ENCODE measurements at places on chromosomes 5 and 9.
A peak's percentile ranks its signal among the peaks of the same experiment; 100 is the strongest.

DNA sequence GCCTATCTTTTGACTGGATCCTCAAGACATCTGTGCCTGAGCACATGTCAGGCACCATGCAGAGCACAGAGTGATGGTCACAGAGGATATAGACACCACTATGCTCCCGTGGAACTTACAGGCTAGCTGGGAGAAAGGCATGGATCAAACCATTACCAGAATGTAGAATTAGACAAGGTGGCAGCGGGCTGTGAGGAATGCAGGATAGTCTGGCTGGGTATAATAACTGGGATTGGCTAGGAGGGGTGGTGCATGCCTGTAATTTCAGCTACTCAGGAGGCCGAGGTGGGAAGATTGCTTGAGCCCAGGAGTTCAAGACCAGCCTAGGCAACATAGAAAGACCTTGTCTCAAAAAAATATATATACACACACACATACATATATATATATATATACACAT lies 50.3 kb downstream of the ASS1 start:
- DNase-seq = no peak

GRCh38 chr5:72478276-72478675 lies 28.9 kb downstream of the ZNF366 start:
- DNase-seq = no peak

- DNase-seq = no peak
Observed at GRCh38 chr5:4625206-4625896, 514.8 kb upstream of the ADAMTS16 start.

DNA sequence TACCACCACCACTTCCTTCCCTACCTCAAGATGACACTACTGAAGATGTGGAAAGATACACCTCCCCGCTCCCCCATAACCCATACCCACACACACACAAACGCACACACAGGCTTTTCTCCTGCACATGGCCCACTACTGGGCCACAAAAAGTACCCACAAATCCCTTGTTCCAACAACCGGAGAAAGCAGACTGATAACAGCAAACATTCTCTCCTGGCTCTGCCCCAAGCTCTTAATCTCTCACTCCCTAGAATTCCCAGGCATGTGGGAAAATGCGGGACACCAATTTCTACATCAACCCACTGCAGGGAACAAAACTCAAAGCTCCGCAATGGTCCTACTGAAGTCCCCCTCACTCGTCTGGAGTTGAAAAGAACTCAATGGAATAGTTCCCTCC lies 611.0 kb upstream of the KLF4 start:
- DNase-seq = no peak

GRCh38 chr5:175452166-175452565 lies 8.2 kb upstream of the DRD1 start:
- no peak for DNase-seq

GRCh38 chr5:71533615-71534014 lies 53.5 kb upstream of the MCCC2 start:
- no peak for DNase-seq

DNA sequence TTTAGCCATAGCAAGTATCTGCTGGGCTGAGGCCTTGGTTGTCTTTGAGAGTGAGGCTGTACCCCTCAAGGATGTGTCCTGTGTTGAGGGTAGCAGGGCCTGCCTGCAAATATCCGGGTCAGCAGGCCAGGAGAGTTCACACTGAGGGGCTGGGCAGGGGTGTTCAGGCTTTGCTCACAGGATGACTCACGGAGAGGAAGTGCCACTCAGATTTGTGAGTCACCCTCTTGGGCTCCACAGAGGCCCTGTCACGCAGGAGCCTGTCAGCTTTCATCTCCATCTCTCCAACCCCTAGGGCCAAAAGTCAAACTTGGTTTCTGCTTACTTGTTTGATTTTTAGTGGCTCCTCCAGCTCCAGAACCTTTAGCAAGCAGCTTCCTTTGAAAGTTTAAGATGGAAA lies 211.5 kb downstream of the SEC61B start:
- DNase-seq = peak; percentile 72

DNA sequence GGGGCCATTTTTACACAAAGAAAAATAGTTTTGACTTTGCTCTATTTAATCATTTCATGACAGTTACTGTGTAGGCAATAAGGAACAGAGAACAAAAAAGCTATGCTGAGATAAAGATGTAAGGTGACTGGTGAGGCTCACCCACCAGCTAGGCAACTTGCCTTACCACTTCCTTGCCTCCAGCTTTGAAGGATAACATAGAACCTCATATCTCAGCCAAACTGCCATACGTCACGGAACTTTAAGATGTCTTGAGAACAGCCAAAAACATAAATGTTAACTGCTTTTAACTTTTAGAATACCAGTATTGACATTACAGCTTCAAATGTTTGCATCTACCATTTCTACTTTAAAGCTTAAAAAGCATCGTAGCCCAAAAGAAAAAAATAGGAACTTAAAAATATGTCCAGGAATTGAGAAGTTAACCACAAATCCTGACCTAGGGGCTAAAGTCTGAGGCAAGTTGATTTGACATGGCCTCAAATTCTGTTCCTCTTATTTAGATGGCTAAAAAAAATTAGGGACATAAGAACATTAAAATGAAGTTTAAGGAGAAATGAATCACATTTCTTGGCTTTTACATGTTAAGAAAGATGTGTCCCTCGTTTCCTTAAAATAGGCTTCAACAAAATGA lies 7.7 kb upstream of the GCNT4 start:
- DNase-seq = no peak

GRCh38 chr5:106801554-106801953 lies 869.2 kb downstream of the EFNA5 start:
- no peak for DNase-seq

DNA sequence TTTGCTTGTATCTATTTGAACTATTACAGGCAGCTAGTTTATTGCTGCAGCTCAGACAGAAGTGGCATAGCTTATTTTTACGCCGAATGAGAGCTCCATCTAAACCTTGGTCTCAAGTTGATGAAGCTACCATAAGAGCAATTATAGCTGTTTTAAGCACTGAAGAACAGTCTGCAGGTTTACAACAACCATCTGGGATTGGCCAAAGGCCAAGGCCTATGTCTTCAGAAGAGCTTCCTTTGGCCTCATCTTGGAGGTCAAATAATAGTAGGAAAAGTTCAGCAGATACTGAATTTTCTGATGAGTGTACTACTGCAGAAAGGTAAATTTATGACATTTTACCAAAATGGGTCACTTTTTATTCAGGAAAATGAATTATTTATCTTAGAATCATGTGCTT lies 67.9 kb downstream of the YTHDC2 start:
- DNase-seq = no peak

- DNase-seq = peak; percentile 69
Observed at GRCh38 chr5:95620870-95621838, 1.3 kb downstream of the GPR150 start.

GRCh38 chr5:16888694-16889124 lies 47.4 kb downstream of the MYO10 start:
- DNase-seq = no peak

- DNase-seq = no peak
Observed at GRCh38 chr5:24163091-24163490, 481.7 kb downstream of the CDH10 start.
